Esophagus muscularis mucosa (tissue), 4 donors: ENCODE measurements at places on chromosomes 7 and 10. TPM values are rescaled to one million over a fixed set of nuclear protein-coding genes. Genes with fewer than 3 reads are reported as not detected.

Gene EGFR
- 123 TPM for total RNA-seq

- peak; percentile 47 for DNase-seq
These were observed 16.6 kb downstream of the ZNF777 start for GRCh38 chr7:149444287-149444686.

DNA sequence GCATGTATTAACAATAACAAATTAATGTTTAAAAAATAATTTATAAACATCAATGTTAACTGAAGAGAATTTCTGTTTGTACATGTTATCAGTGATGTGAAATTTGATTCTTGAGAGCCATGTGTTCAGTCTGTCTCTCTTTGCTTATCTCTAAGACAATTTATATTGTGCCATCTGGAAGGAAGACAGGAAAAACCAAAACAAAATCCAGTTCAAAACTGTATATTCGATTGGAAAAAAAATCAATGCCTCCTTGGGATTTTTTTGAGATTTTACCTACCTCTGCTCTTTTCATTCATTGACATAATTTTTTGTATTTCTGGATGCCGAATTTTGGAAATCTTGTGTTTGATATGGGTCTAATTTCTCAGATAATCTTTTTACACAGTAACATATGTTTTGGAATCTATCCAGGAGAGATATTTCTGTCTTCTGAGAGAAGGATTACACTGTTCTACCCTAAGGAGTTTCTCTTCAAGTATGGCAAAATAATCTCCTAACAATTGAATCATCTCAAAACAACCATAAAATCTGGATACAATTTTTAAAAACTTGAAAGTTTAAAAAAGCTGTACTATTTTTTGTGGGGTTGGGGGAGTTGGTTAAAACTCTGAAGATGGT, 311.9 kb upstream of the GNAI1 start:
- no peak for DNase-seq

DNA sequence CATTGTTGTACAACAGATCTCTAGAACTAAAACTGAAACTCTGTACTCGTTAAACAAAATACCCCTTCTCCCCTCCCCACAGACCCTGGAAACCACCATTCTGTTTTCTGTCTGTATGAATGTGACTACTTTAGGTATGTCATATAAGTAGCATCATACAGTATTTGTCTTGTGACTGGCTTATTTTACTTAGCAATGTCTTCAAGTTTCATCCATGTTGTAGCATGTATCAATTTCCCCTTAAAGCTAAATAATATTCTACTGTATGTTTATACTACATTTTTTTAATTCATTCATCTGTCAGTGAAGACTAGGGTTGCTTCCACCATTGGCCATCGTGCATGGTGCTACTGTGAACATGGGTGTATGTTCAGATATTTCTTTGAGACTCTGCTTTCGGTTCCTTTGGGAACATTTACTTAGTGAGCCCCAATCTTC, 71.2 kb upstream of the RPA3 start:
- DNase-seq, result no peak

DNA sequence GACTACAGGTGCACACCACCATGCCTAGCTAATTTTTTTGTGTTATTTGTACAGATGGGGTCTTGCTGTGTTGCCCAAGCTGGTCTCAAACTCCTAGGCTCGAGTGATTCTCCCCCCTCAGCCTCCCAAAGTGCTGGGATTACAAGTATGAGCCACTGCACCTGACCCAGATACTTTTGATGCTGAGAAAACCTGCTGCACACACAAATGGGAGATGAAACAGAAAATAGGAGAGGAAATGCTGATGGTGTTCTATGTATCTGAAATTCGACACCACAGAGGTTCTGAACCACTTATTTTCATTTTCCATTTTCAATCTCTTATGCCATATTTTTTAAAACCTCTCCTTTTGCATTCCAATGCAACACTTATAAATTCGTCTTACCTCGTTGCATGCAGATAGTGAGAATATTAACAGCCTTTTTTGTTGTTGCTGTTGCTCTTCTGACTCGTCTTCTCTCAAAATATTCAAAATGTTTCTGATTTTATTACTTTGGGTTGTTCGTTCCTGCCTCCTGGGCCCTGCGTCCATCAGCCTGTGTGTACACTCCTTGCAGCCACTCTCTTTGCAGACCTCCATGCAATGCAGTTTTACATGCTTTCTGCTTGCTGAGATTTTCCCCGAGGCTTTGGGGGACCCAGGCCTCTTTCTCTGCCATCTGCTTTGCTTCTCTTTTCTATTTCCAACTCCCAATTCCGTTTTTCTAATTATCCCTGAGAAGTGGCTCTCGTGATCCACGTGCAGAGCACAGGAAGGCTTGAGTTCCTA, 556.1 kb downstream of the GALNT17 start:
- DNase-seq, result no peak

Gene SFMBT2
- total RNA-seq, result 7.6 TPM

GRCh38 chr7:41685684-41686083, 17.2 kb downstream of the INHBA start:
- DNase-seq, result no peak

GRCh38 chr7:29852457-29852856, 46.1 kb downstream of the WIPF3 start:
- DNase-seq, result no peak

- no peak for DNase-seq
These were observed 58.8 kb upstream of the AKR1E2 start for GRCh38 chr10:4767033-4767814.

GRCh38 chr10:117533507-117534281, 8.9 kb upstream of the EMX2 start:
- DNase-seq, result no peak

DNA sequence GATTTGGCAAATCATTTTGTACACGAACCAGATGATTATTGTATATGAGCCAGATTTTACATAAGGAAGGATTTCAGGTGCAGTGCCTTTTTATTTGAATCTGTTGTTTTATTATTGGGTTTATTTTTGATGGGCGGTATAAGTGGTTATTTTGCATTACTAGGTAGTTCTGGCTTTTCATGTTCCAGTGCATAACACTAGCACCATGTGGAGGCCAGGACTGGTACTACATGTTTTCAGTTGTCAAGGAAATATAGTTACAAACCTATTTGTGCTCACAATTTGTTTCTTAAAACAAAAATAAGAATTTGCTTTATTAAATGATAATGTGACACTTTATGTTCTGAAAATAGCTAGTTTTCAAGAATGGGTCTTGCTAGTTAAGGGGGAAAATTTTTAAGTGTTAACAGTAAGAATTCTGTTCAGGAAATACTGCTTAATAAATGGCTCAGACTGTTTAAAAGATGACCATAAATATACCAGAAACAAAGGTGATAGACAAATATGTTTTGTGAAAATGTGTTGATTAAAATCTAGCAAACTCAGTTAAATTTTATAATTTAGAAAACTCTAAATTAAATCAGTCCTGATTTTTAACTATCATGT, 7.1 kb upstream of the SEMA3E start:
- DNase-seq, result no peak

Gene LSM5
- 15.0 TPM for total RNA-seq

- no peak for DNase-seq
These were observed 86.1 kb downstream of the FAM107B start for GRCh38 chr10:14688606-14689005.

Gene CCL24
- not detected for total RNA-seq

- DNase-seq, result no peak
These were observed 3.0 kb upstream of the SKIDA1 start for GRCh38 chr10:21528236-21529031.

Gene GSAP
- total RNA-seq, result 18.3 TPM

GRCh38 chr7:121954803-121955202, 81.8 kb downstream of the PTPRZ1 start:
- no peak for DNase-seq

Gene SLIT1
- 0.29 TPM for total RNA-seq

Gene MALRD1
- 7.5 TPM for total RNA-seq

Gene AGAP9
- total RNA-seq, result 4.9 TPM

DNA sequence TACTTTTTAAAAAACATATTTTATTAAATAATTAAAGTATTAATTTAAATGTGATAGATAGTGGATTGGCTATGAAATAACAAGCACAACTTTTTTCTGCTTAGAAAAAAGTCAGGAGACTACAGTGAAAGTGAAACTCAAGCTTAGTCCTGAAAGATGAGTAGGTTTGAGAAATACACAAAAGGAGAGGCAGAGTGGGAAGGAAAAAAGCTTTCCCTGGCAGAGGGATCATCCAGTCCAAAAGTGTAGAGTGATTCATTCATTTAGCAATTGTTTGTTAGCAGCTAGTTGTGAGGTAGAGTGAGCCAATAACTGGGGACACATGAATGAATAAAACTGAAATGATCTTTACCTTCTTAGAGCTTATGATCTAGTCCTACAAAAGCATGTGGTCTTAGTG, 93.5 kb downstream of the FOXP2 start:
- DNase-seq, result no peak

DNA sequence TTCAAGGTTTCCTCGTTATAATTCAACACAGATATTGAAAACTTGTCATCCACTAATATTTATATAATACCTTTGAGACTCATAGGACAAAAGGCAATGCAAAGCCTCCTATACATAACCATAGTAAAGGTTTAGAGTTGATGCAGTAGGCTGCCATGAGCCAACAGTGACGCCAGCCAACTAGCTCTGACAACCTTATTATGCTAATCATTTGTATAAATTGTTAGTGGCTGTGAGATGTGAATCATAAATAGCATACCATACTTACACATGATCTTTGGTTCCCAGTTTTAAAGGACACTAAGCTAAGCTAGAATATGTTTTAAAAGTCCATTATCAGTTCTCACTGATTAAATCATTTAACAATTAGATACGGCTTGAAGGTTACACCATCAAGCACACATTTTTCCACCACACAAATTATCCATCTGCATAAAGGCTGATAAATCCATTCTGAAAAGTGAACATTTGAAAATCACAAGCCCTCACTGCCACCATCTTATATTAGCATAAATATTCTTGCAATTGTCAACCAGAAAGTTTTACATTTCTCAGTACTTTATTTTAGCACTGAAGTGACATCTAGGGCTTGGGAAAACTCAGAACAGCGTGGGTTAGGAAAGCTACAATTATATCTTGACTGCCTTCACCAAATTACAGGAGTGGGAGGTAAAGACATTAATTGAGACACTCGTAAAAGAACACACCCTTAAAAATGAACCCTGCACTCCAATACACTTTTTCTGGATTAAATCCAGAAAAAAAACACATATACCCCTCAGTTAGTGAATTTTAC, 30.7 kb downstream of the COA1 start:
- DNase-seq, result no peak

DNA sequence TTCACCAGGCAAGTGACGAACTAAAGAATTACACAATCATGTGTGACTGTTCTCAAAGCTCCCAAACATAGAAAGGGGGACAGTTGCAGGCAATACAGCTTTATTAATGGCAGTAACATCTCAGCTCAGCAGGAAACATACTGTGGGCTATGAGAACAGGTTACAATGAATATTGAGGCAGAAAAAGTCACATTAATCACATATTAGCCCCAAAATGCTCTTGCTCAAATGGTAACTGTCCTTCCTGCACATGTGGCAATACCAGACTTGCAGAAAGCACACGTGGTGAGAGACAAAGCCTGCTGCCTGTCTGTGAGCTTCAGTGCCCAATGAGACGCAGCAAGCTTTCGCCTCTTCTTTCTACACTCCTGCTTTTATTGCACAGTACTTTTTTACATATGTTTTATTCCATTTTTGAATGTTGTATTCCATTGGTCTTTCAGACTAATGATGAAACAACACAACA, 104.9 kb upstream of the ACBD5 start:
- no peak for DNase-seq

- no peak for DNase-seq
These were observed 3.4 kb downstream of the GPR15LG start for GRCh38 chr10:84176836-84177474.

DNA sequence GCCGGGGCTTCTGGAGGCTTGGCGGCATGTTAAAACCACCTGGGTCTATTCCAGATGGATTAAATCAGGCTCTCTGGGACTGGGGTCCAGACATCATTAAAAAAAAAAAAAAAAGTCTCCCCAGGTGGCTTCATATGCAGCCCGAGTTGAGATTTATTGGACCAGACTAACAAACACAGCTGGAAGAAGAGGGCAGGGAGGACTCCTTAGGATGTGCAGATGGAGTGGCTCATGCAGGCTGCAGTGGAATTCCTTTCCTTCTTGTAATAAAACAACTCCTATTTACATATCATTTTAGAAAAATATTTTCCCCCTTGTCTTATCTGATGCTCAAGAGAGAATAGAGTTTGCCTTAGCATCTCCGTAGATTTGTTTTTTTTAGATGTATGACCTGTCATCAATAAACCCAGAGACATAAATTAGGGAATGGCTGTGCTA, 238.1 kb downstream of the CAMK1D start:
- DNase-seq, result no peak

DNA sequence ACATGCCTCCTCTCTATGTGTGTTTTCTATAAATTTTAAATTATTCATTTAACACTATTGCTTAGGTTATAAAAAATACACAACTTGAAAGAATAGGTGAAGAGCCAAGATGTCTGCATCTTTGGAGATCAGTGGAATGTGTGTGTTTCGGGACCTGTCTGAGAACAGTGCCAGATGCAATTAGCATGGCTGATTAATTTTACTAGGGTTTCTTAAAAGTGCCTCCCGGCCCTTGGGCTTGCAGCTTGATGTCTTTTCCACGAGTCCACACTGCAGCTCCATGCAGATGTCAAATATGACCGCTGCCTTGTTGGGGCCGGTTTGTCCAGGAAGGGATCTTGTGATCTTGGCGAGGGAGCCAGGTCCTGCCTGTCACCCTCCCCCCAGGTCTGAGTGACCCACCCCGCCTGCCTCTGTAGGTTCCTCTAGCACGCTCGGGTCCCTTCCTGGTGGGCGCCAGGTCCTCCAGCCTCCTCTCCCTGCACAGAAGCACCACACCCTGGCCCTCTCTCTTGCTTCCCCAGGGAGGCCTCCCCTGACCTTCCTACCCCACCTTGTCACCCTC, 20.7 kb downstream of the LHPP start:
- DNase-seq, result no peak

- no peak for DNase-seq
These were observed 23.1 kb downstream of the ZCCHC24 start for GRCh38 chr10:79422178-79422892.

DNA sequence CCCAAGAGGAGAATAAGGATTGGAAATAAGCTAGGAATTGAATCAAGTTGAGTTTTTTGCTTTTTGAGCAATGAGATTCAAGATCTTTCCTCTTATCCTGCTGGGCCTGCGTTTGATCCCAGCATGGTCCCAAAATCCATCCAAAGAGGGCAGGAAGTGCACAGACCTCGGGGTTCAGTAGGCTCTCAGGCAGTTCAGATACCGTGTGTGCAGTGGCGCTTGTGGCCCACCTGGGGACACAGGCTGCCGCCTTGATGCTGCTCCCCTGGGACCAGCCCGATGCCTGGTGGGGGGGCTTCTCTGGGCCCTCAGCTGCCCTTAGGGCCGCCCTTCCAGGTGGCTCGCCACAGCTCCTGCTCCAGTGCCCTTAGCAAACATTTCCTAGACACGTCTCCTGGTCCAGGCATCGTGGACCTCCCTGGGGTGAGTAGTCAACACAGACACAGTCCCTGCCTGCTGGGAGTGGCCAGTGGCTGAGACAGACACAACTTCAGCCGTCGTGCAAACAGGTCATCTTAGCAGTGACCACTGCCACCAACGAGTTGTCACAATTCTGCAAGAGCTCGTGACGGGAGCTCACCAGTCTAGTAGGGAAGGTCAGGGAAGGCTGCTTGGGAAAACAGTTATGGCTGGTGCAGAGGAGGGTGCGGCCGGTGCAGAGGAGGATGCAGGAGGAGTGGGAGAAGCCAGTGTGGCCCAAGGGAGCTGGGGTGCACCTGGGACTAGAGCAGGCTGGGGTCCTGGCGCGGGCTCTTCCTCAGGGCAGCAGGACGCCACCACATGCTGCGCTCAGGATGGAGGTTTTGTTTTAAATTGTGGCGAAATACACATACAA, 21.7 kb upstream of the JAKMIP3 start:
- DNase-seq, result no peak

Gene OR13A1
- not detected for total RNA-seq

- no peak for DNase-seq
These were observed 134.4 kb upstream of the FAM3C start for GRCh38 chr7:121530227-121531174.
